Stimulated activated CD8-positive, alpha-beta memory T cell treated with anti-CD3 and anti-CD28 coated beads, Interleukin-4, amount 100 ng/mL, for 24 hours (primary cell): ENCODE measurements at places on chromosomes 3 and 15.

GRCh38 chr15:85129881-85130280, 148.2 kb downstream of the PDE8A start:
- no peak for DNase-seq

GRCh38 chr15:39946862-39947261, 12.9 kb downstream of the EIF2AK4 start:
- no peak for DNase-seq

GRCh38 chr15:80461356-80462095, 57.3 kb downstream of the ARNT2 start:
- DNase-seq = no peak

GRCh38 chr3:70261283-70261682, 51.2 kb downstream of the MDFIC2 start:
- DNase-seq = no peak

- no peak for DNase-seq
Measured at GRCh38 chr15:76286271-76286879, 24.9 kb downstream of the ETFA start.

DNA sequence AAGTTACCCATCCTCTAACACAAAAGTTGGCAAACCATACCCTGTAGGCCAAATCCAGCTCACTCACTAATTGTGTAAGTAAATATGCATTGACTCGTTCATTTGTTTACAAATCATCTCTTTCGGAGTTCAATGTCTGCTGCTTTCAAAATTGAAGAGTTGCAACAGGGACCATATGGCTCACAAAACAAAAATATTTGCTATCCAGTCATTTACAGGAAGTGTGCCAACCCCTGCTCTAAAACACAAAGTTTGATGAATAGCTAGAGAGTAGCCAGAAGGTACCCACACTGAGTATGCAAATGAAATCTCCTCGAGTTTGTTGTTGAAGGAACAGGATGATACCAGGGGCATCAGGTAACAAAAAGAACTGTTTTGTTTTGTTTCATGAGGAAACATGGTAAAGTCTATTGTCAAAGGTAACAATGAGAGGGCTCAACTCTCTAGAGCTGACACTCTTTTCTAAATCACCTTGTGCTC, 236.2 kb upstream of the THBS1 start:
- no peak for DNase-seq

- DNase-seq = no peak
Measured at GRCh38 chr3:33392703-33393125, 47.5 kb downstream of the UBP1 start.

DNA sequence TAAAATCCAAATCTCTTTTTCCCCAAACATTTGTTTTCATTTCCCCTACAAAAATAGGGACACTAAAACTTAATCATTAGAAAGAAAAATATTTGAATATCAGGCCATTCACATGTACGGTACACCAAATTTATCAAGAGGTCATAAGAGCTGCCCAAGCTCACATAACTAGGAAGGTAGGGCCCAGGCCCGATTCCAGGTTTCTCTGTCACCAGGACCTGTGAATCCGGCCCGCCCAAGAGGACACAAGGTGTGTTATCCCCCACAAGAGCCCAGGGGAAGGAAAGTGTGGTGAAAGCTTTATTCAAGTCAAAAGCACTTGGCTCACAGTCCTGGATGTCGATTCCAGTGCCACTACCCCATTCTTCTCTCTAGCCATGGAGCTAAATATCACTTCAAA, 130.6 kb downstream of the DMXL2 start:
- DNase-seq = no peak

- DNase-seq = no peak
Measured at GRCh38 chr3:115095236-115095635, 51.9 kb downstream of the ZBTB20 start.

DNA sequence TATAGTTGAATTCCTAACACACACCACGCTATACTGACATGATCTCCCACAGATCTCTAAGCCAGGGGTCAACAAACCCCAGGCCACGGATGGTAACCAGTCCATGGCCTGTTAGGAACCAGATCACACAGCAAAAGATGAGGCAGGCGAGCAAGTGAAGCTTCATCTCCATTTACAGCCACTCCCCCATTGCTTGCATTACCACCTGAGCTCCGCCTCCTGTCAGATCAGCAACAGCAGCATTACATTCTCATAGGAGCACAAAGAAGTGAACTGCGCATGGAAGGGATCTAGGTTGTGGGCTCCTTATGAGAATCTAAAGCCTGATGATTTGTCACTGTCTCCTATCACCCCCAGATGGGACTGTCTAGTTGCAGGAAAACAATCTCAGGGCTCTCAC, 2.7 kb downstream of the PDCD7 start:
- no peak for DNase-seq

DNA sequence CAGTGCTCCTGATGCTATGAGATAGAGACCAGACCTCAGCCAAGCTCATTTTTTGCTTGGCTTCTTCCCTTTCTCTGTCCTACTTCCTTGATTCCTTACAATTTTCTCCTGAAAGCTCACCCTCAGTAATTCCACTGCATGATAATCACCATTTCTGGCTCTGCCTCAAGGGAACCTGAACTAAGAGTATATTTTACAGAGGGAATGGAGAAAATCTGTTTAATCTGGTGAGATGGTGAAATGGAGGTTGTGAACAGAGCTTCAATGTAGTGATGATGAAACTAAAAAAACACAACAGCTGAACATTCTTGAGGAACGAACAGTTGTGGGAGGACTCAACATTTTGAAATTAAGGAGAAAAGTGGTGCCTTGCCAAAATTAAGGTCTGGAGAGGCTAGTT, 16.3 kb downstream of the HHLA2 start:
- DNase-seq = no peak

- DNase-seq = peak; percentile 72
Measured at GRCh38 chr15:74402873-74403587, 30.7 kb downstream of the SEMA7A start.

GRCh38 chr3:105791919-105792786, 76.7 kb downstream of the CBLB start:
- no peak for DNase-seq

- no peak for DNase-seq
Measured at GRCh38 chr3:161217496-161217895, 3.6 kb upstream of the NMD3 start.

DNA sequence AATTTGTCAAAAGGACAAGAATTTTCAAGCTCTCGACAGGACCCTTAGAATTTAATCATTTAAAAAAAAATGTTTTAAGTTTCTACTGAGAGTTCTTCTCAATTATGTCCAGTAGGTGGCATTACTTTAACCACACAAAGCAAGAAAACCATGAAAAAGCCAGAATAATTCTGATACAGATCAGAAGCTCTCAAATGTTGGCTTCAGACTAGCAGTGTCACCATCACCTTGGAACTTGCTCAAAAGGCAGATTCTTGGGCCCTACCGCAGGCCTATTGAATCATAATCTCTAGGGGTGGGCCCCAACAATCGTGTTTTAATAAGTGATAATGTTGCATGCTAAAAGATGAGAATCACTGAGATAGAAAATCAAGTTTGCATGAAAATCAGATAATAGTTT, 99.5 kb upstream of the KCNMB2 start:
- no peak for DNase-seq

DNA sequence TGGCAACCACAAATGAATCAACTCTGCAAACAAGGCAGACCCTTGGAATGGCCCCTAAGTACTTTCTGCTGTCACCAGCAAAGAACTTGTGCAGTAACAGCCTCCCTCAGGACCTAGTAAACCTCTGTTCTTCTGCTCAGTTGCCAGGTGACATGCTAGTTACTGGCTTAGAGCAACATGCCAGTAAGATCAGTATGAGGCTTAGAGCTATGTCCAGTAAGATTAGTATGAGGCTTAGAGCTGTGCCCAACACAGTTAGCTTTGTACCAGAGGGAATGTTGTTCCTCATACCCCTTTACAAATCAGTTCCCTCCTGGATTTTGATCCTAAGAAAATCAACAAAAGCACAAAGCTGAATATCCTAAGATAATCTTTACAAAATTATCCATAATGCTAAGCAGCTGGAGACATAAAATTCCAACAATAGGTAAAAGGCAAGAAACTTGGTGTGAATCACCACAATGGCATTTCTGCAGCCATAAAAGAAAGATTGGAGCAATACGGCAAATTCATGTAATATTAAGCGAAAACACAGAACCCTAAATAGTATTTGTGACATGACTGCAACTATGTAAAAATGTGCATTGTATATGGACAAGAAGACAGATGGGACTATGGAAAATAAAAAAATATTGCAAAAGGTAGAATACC, 107.3 kb upstream of the LPP start:
- no peak for DNase-seq

- no peak for DNase-seq
Measured at GRCh38 chr3:186879781-186880180, 37.3 kb downstream of the ADIPOQ start.

GRCh38 chr3:134642445-134643149, 8.2 kb downstream of the KY start:
- no peak for DNase-seq

GRCh38 chr3:10352146-10352911, 31.4 kb upstream of the SEC13 start:
- no peak for DNase-seq

- no peak for DNase-seq
Measured at GRCh38 chr3:156474560-156475389, 80.1 kb downstream of the SSR3 start.

DNA sequence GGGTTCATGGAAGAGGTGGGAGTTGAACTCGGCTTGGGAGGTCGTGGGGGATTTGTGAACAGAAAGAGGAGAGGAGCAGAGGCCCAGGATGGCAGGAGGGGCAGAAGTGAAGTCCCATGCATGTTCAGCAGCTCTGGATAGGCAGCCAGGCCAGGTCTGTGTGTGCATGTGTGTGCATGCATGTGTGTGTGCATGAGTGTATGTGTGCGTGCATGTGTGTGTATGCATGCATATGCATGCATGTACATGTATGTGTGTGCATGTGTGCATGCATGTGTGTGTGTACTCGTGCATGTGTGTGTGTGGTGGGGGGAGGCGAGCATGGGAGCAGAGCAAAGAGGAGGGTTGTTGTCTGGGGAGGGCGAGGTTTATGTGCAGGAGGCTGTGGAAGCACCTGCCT, 178.4 kb downstream of the RPLP1 start:
- DNase-seq = no peak

DNA sequence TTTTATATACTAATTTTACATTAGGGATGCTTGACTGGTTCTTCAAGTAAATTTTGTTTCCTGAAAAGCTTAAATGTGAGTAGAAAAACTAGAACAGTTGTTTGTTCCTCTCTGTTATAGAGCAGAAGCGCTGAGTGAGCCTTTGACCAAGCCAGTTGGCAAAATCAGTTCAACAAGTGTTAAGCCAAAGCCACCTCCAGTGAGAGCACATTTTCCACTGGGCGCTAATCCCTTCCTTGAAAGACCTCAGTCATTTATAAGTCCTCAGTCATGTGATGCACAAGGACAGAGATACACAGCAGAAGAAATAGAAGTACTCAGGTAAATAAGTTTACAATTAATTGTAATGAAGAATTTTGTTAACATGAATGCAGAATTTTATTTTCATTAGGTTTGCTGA, 14.6 kb downstream of the CAPN7 start:
- no peak for DNase-seq
